ENCODE measurements at places on chromosomes 4 and X.

DNA sequence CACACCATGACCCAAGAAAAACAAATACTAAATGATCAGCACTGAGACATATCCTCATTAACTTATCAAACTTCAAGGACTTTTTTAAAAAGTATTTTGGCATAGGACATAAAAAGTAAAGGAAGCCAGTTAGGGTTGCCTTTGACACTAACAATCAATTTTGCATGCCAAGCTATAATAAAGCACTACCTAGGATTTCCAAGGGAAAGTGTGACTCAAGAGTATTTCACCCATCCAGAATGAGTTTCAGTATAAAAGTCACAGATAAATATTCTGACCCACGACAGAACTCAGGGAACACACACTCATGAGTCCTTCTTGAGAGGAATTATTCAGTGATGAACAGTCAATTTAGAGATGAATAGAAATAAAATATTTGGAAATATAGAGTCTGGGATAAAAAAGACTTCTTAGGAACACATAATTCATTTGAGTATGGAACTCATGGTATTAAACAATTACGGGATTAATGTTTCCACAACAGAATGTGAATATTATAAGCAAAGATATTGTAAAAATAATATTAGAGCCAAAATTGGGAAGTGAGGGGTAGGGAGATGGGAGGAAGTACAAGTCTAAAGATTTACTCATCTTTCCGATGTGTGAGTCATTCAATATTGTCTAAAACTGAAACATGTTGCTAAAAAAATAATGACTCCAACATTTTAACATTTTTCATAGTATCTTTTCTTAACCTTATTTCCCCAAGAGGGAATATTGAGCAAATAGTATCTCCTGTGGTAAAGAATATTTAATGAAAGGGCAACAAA is 143.5 kb upstream of the LNX1 start:
- no peak for DNase-seq

DNA sequence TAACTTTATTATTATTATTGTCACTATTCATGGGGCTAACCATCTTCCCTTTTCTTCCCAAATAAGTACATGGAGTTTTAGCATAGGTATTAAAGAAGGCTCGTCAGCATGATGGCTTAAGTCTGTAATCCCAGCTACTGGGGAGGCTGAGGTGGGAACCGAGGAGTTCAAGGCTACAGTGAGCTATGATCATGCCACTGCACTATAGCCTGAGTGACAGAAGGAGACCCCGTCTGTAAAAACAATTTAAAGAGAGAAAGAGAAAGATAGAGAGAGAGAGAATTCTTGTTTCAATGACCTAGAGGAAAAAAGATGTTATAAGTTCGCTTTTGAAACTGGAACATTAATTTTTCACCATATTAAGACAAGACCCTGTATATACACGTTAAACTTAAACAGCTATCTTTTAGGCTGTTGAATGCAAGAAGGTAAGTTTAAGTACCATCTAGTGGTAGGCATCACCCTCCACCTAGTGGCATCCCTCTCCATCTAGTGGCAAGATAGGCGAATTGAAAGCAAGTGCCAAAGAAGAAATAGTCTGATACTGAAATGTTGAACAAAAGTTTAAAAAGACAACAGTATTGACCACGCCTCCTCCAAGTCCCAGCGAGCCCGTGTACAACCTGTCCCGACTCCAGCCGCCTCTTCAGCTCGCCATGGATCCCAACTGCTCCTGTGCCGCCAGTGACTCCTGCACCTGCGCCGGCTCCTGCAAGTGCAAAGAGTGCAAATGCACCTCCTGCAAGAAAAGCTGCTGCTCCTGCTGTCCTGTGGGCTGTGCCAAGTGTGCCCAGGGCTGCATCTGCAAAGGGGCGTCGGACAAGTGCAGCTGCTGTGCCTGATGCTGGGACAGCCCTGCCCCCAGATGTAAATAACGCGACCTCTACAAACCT is 26.0 kb upstream of the YTHDC1 start:
- peak; percentile 39 for DNase-seq

GRCh38 chrX:101787934-101788333 is 128.3 kb upstream of the ARMCX2 start:
- no peak for DNase-seq

DNA sequence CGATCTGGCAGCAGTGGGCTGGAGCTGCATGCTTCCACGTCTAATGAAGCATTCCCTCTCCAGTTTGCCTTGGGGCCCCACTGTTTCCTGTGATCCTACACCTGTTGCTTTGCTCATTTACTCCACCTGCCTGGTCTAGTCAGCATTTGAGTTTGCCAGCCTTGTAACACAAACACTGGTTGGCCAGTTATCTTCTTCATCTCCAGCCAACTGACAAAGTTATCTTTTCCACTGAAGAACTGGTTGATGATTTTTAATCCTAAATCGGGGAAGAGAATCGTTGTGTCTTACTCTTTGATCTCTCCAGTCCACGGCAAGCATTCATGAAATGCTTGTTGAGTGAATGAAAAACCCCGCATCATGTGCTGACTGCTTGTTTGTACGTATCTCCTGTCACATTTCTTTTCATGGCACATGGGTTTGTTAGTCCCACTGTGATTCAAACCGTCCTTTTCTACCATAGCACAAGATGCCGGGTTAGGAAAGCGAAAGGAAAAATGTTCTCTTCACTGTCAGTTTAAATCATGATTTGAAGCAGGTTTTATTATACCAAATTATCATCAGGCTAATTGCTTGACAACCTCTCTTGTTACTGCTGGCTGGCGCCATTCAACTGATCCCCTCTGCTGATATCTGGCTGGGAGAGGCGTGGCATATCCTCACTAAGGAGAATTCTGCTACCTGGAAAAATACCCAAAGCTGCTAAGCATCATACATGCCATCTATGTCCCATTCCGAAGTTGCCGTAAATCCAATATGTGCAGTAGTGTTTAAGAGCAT is 144.8 kb downstream of the SHROOM3 start:
- DNase-seq, result no peak

- no peak for DNase-seq
Observed at GRCh38 chr4:85406185-85406584, 68.8 kb upstream of the ARHGAP24 start.

- DNase-seq, result no peak
Observed at GRCh38 chrX:102627640-102628039, 23.6 kb upstream of the GPRASP1 start.

- peak; percentile 1 for DNase-seq
Observed at GRCh38 chrX:95662200-95662599, 1022.4 kb upstream of the DIAPH2 start.

- DNase-seq, result no peak
Observed at GRCh38 chr4:94359221-94359620, 16.6 kb upstream of the HPGDS start.

GRCh38 chrX:80216086-80216485 is 201.5 kb downstream of the TBX22 start:
- DNase-seq, result no peak

GRCh38 chr4:92634882-92635281 is 331.1 kb downstream of the GRID2 start:
- DNase-seq, result no peak

GRCh38 chrX:42664680-42665079 is 113.3 kb downstream of the PPP1R2C start:
- no peak for DNase-seq

- no peak for DNase-seq
Observed at GRCh38 chr4:159269956-159270355, 167.1 kb downstream of the RAPGEF2 start.

- no peak for DNase-seq
Observed at GRCh38 chrX:2516623-2517022, 15.8 kb upstream of the DHRSX start.

DNA sequence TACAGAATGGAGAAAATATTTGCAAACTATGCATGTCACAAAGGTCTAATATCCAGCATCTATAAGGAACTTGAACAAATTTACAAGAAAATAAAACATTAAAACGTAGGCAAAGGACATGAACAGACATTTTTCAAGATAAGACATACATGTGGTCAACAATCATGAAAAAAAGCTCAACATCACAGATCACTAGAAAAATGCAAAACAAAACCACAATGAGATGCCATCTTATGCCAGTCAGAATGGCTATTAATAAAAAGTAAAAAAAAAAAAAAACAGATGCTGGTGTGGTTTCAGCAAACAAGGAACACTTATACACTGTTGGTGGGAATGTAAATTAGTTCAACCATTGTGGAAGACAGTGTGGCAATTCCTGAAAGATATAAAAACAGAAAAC is 75.8 kb upstream of the IL13RA2 start:
- no peak for DNase-seq

- no peak for DNase-seq
Observed at GRCh38 chrX:131894995-131895394, 128.1 kb upstream of the STK26 start.

DNA sequence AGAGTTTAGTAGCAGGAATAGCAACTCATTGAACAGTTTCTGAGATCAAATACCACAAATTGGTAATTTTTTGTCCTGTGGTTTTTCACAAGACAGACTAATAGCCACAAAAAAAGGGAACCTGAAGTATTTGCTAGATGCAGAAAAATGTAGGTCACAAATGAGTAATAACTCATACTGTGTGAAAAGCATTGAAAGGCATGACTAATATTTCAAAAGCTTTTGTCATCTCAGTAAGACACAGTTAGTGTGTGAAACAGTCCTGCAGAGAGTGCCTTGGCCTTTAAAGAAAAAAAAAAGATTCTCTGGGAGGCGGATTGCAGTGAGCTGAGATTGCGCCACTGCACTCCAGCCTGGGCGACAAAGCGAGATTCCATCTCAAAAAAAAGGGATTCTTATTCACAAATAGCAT is 31.4 kb upstream of the SLC25A31 start:
- DNase-seq, result peak; percentile 65

GRCh38 chrX:17370191-17370590 is 4.8 kb upstream of the NHS start:
- no peak for DNase-seq

GRCh38 chr4:140300271-140300970 is 73.0 kb upstream of the SCOC start:
- DNase-seq, result no peak

DNA sequence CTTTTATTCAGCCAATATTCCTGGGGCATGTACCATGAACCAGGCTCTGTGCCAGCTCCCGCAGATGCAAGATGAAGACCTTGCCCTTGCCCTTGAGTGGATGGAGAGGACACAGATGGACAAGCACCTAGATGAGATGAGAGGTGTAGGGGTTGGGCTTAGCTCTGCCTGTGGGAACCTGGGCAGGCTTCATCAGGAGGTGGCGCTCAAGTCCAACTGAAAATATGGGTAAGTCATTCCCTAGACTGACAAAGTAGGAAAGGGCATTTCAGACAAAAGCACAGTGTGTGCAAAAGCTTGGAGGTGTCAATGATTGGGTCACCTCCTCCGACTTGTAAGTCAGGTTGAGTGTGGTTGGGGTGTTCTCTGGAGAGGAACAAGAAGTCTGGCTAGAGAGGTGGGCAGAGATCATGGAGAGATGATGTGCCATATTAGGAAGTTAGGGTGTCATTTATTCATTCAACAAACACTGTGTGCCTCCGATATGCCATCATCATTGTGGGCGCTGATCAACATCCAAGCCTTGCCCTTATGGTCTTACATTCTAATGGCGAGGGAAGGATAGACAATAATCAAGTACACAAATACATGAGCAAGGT is 64.6 kb downstream of the ANAPC4 start:
- peak; percentile 33 for DNase-seq

GRCh38 chr4:25535701-25536473 is 119.8 kb upstream of the SLC34A2 start:
- DNase-seq, result no peak

GRCh38 chr4:61473306-61473705 is 273.2 kb downstream of the ADGRL3 start:
- DNase-seq, result no peak

DNA sequence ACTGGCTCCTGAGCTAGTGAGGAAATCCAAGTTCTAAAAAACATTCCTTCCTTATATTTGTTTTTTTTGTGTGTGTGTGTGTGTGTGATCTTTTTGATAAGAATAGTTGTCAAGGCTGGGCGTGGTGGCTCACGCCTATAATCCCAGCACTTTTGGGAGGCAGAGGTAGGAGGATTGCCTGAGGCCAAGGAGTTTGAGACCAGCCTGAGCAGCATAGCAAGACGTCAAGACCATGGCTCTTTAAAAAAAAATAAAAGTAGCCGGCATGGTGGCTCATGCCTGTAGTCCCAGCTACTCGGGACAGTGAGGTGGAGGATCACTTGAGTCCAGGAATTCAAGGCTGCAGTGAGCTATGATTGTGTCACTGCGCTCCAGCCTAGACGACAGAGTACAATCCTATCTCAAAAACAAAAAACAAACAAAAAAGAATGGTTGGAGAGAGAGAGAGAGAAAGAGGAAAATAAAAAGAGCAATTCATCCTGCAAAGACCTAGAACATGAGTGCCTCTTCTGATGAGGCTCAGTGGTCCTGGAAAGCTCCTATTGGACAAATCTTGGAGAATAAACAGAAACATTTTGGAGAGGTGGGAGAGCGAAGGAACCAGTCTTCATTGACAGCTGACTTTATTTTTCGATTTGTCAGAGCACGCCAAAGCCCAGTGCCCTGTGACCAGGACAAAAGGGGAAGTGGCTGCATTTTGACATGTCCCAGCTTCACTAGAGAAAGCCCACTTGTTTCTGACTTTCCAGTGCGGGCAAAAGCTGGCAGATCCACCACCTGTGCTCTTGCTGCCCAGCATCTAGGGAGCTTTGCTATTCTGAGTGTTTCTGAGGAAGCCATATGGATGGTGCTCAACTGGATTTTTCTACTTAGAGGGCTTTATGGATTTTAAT is 244.7 kb downstream of the PALLD start:
- DNase-seq, result no peak

DNA sequence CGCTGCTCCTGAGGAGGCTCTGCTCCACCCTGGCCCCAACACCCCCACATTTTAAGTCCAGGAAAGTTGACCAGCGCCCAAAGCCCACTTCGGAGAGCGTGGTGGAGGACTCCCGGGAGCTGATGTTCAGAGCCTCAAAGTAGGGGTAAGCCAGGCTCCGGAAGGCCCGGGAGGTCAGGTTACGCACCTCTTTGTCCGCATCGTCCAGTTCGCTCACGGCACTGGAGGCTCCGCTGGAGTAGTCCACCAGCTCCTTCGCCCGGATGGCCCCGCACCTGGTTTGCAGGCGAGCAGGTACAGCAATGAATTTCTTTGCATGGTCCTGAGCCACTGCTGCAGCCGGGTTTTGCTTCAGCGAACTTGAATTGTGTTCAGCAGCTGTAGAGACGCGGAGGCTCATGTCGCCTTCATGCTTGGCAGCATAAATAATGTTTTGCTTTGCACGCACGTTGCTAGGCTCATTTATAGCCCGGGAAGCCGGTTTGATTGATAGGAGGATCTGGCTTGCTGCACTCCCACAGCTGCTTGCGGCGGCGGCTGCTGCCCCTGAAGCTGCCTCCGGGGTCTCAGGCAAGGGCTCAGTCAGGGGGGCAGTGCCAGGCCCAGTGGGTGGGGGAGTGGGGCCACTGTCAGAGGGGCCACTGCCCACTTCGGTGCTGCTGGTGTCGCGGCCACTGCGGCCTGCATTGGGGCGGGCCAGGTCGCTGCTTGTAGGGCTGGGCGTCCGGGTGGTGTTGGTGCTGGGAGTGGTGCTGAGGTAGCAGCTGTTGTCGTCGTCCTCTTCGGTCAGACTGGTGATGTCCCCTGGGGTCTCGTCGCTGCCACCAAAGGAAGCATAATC is 4.8 kb downstream of the C4orf54 start:
- DNase-seq, result no peak

- DNase-seq, result no peak
Observed at GRCh38 chrX:111169141-111169540, 73.2 kb downstream of the PAK3 start.
